ENCODE measurements at places on chromosomes 7 and 10.

GRCh38 chr7:2115760-2116447, 116.8 kb downstream of the MAD1L1 start:
- no peak for DNase-seq

DNA sequence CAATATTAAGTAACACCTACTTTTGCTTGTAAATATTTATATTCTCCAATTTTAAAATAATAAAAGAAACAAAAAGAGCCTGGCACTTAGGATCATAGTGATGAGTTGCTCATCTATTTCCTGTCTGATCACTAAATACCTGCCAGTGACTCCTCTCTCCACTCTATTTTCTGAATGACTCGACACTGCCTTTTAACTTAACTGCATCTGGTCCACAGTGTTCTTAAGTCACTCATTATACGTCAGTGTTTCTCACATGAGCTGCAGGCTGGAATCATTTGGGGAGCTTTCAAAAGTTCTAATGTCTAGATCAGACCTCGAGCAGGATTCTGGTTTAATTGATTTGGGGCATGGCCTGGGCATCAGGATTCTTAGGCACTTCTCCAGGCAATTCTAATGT, 78.0 kb upstream of the AGBL3 start:
- no peak for DNase-seq

- DNase-seq, result no peak
Measured at GRCh38 chr7:326809-327232, 36.9 kb downstream of the FOXL3 start.

DNA sequence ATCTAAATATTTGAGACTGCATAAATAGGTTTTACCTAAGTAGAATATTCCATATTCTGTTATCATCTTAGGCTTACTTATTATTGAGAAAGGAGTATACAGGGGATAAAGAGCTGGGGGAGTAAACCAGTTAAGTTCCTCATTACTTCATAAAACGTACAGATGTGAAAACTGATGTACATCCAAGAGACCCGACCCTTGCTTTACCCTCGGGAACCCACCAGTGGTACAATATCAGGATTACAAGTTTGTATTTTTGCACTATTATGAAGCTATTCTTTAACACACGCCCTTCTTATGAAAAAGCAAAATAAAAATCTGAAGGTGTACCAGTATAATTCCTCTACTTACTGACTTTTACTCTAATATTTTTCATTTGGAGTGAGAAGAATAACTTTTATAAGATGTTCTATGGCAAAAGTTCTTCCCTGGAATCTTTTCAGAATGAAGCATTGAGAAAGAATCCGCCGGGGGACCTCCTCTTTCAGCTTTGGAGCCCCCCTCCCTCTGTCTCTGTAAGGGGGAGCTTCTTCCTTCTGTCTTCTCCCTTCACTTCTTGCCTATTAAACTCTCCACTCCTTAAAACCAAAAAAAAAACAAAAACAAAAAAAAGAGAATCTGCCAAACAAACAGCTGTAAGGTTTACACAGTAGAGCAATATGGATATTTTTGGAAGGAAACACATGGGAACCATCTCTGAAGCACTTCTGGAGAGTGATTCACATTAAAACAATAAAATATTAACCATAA, 550.0 kb downstream of the TNS3 start:
- no peak for DNase-seq

- DNase-seq, result no peak
Measured at GRCh38 chr10:7409732-7410168, 1.1 kb downstream of the SFMBT2 start.

GRCh38 chr7:140672382-140673062, at the start of gene ADCK2:
TSS of gene ADCK2 (plus strand) at chr7:140672945. CDS start at chr7:140673331, 386 bp downstream.
- DNase-seq, result peak; percentile 47

DNA sequence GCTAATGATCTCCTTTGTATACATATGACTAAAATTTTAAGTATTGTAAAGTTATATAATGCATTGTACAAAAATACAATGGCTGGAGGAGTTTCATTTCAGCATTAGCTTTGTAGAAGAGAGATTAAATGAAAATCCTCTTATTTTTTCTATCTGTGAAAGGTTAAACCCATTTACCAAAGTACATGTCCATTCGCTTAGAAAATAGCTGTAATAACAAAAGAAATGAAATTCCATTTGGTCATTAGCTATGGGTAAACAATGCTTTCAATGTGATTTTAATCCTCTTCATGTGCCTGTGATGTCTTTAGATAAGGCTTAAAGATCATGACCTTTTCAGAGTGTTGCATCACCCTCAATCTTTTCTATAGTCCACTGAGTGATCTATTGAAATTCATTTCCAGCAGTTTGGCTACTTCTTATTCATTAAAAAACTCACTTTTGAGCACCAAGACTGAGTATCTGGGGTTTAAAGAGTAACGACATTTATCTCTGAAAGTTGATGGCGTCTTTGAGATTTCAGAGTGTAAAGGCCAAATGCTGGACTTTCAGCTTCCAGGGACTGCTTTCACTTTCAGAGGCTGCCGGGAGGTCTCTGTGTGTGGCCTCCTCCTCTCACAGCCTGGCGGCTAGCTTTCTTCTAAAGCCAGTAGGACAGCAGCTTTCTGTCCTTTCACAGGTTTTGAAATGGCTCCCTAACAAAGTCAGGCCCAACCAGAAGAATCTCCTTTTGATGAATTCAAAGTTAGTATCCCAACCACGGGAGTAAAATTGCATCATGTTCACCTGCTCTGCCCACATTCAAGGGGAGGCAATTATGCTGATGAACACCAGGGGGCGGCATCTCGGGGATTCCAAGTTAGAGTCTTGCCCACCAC, 701.4 kb upstream of the COBL start:
- no peak for DNase-seq

DNA sequence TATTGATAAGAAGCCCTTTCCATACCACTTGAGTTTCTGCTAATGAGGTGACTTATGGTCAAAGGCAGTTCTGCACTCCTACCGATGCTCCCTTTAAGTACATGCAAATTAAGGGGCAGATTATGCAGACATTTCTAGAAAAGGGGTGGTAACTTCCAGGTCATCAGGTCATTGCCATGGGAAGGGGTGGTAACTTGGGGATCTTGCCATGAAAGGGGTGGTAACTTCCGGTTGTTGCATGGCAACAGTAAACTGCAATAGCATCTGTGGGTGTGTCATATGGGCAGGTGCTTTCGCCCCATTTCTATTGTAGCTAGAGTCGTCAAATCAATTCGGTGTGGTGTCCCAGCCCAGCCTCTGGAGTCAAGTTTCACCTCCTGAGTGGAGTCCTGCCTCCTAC, 150.9 kb downstream of the UBE2H start:
- DNase-seq, result no peak

- DNase-seq, result no peak
Measured at GRCh38 chr7:74569501-74570075, 87.9 kb upstream of the GTF2I start.

- DNase-seq, result no peak
Measured at GRCh38 chr7:110386006-110386405, 704.9 kb upstream of the LRRN3 start.

- no peak for DNase-seq
Measured at GRCh38 chr10:55024713-55025112, 223.7 kb upstream of the PCDH15 start.

- no peak for DNase-seq
Measured at GRCh38 chr10:112952282-112953173, 2.5 kb downstream of the TCF7L2 start.

DNA sequence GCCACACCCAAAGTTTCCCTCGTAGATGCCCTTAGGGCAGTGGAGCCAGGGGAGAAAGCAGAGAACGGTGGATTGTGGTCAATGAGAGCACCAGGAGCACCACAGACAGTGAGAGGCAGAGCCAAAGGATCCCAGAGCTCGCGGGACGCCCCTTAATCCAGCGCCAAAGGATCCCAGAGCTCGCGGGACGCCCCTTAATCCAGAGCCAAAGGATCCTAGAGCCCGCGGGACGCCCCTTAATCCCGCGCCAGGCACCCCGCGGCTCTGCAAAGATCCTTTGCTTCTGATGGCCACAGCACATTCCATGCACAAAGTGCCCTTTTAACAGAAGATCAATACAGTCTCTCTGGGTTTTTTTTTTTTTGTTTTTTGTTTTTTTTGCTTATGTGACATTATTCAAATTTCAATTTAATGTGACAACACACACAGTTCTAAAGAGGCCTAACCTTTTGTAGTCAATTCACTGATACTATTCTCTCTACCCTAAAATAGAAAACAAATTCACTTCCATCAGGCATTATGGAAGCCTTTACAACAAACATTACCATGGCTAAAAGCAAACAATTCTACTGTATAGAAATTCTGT, 52.9 kb upstream of the NCAPG2 start:
- DNase-seq, result no peak

DNA sequence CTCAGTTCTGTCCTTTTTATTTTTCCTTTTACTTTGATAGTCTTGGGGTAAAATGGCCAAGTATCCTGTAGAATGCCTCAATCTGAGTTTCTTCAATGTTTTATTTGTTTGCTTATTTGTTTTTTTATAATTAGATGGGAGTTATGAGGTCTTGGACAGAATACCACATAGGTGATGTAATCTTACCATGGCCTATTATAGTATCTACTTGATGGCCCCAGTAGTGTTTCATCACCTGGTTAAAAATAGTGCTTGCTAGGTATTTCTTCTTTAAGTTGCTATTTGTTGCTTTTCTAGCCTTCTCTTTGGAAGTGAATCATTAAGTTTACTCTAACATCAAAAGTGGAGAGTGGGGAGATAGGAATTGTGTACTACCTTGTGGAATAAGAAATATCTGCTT, 1020.0 kb upstream of the KCND2 start:
- no peak for DNase-seq

DNA sequence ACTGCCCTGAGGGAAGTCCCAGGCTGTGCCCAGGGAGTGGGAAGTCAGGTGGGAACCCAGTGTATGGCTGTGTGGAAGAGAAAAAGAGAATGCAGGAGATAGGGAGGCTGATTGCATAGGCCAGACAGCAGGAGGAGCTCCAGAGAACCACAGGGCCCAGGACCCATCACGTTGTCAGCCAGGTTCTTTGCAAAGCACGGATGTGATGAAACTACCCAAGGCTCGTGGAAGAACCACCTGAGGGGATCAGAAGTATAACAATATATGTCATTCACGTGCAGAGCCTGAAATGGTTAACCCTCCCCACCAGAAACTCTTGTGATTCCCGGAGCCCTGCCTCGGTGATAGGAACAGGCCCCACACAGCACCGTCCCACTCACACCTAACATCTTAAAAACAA, 83.6 kb downstream of the LARP4B start:
- no peak for DNase-seq

- no peak for DNase-seq
Measured at GRCh38 chr7:80347173-80347572, 164.7 kb downstream of the GNAT3 start.

- no peak for DNase-seq
Measured at GRCh38 chr10:110223298-110223925, 16.0 kb downstream of the MXI1 start.

DNA sequence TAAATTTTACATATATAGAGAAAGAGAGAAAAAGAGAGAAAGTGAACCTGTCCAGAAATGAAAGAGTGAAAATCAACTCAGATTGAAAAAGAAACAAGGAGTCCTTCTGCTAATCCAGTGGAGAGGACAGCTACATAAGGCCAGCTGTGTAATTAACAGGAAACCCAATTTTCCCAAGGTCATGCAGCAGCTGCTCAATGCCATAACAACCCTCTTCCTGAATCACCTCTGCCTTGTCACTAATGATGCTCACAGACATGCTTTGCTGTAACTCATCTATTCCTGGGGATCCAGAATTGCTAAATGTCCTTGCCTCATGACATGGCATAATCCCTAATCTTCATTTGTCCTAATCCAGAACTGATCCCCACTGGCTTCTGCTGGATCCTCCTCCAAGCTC, 288.6 kb downstream of the NEBL start:
- no peak for DNase-seq

- no peak for DNase-seq
Measured at GRCh38 chr7:10919923-10920322, 53.7 kb upstream of the PHF14 start.

DNA sequence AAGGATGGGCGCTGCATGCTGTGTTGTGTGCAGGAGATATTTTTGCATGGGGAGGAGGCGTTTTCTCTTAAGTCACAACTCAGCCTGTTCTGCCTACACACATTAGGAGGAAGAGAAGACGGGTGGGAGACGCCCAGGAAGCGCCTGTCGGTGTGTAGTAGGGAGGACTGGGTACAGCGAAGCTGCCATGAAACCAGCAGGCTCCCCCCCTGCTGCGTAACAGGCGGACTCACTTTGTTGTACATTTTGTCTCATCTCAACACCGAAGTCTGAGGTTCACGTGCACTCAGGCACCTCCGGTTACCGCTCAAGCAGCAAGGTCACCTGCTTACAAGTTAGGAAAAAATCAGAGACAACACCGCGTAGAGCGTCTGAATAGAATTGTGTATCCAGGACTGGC, 56.3 kb downstream of the CRTAC1 start:
- no peak for DNase-seq

- DNase-seq, result no peak
Measured at GRCh38 chr7:81430150-81430549, 339.7 kb downstream of the HGF start.

GRCh38 chr10:123442901-123443300, 223.3 kb upstream of the GPR26 start:
- DNase-seq, result no peak

DNA sequence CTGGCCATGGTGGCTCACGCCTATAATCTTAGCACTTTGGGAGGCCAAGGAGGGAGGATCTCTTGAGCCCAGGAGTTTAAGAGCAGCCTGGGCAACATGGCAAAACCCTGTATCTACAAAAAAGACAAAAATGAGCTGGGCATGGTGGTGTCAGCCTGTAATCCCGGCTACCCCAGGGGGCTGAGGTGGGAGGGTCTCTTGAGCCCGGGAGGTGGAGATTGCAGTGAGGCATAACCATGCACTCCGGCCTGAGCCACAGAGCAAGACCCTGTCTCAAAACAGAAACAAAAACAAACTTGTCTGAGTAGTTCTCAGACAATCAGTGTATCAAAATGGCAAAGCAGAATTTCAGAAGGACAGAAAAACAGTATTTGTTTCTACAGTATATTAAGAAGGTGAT, 45.2 kb upstream of the BPGM start:
- no peak for DNase-seq

- no peak for DNase-seq
Measured at GRCh38 chr7:106623853-106624252, 37.1 kb downstream of the CCDC71L start.

DNA sequence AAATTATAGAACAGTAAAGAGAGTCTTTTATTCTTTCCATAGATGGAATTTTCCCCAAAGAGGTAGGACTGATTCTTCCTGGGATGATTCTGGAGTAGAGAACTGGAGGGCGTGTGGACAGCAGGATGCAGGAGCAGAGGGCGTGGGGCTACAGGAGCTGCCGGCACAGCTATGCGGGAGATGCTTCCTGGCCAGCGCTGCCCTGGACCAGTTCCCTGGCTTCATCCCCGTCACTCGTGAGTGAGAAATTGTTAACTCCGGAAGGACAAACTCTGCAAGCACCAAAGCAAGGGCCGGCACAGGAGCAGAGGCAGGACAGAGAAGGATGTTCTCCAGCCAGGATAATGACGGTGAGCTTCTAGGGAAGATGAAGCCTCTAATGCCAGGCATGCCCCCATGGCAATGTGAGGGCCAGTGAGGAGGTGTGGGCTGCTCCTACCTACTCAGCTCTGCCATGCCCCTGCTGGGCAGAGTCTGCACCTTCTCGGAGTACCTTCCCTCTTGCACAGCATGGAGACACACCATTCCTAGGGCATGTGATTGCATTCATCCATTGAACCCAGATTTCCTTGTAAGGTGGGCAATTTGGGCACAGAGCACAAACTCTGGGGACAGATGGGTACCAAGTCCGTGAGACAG, 760.9 kb upstream of the IGFBP3 start:
- no peak for DNase-seq

Measured in stimulated activated CD4-positive, alpha-beta T cell treated with anti-CD3 and anti-CD28 coated beads, Interleukin-1b, Interleukin-23, amount 100 ng/mL, for 1 hour (primary cell).